Prostate gland (tissue), 2 donors: ENCODE measurements at places on chromosomes 11 and 22. TPM values are rescaled to one million over a fixed set of nuclear protein-coding genes. Genes with fewer than 3 reads are reported as not detected.

Gene B3GAT1
- total RNA-seq: 3.9 TPM

Gene RGL4
- 0.91 TPM for total RNA-seq

Gene OR51E1
- 4.4 TPM for total RNA-seq

Gene APOBEC3A
- total RNA-seq: not detected

Gene BTG4
- 3.3 TPM for total RNA-seq

Gene OR8D4
- total RNA-seq: not detected

Gene P2RY2
- total RNA-seq: 3.5 TPM

Gene OR5M8
- total RNA-seq: not detected
